ENCODE measurements at places on chromosomes 5 and 9. TPM values are rescaled to one million over a fixed set of nuclear protein-coding genes. Genes with fewer than 3 reads are reported as not detected.

DNA sequence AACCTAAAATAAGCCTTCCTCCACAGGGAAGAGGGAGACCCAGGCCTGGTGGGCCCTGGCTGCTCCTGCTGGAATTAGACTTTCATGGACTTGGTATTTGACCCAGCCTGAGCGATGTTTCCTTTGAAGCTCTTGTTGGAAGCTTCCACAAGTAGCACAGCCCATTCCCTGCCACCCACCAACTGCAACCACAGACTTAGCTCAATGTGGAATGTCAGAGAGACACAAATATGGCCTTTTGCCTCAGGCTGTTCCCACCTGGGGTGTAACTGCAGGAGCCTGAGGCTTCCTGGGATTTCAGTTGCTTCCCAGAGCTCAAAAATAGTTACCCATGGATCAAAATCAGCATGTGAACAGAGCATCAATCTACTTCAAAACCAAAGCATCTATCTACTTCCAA is 70.3 kb upstream of the LHFPL2 start:
- no peak overlapping the region for H3K27ac ChIP-seq
- H3K36me3 ChIP-seq, result no peaks in the 10 kb centered on the region
- H3K4me3 ChIP-seq, result no peak overlapping the region
- H3K4me1 ChIP-seq, result no peaks in the 10 kb centered on the region

Gene RFESD
- 31.5 TPM for total RNA-seq

- peak; percentile 93 for DNase-seq
- H3K27me3 ChIP-seq, result no peaks in the 10 kb centered on the region
- no peak overlapping the region for H3K27ac ChIP-seq
- peaks cover 6% of the 10 kb centered on the region for H3K4me1 ChIP-seq
These were observed 12.4 kb downstream of the CBY3 start for GRCh38 chr5:179668391-179668790.

GRCh38 chr5:135391116-135391868 is 7.7 kb downstream of the MACROH2A1 start:
- H3K4me3 ChIP-seq, result no peak overlapping the region
- peaks cover 17% of the 10 kb centered on the region for H3K4me1 ChIP-seq
- H3K27me3 ChIP-seq, result no peaks in the 10 kb centered on the region
- H3K27ac ChIP-seq, result peak overlapping the region; percentile 20
- peaks cover 71% of the 10 kb centered on the region for H3K36me3 ChIP-seq

DNA sequence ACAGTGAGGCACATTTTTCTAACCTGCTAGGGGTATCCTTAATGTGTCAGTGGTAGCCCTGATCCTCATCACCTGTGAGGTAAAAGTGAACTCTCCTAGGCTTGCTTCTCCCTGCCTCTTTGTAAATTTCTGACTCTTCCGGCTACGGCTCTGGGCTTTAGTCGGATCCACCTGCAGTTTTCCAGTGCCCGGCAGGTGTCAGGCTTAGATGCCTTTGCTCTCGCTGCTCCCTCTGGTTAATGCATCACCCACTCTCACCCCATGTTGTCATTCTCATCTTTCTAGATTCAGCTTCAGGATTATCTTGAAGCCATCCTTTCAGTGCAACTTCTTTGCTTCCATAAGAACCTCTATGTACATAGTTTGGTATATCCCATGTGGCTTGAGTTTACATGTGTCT is 3.6 kb downstream of the CEP78 start:
- DNase-seq, result no peak
- H3K4me1 ChIP-seq, result peaks cover 3% of the 10 kb centered on the region

Gene TMEM250
- total RNA-seq, result 29.6 TPM

Gene TGFBI
- 2.8 TPM for total RNA-seq

Gene QRFP
- total RNA-seq, result not detected

GRCh38 chr5:179263391-179264052 is 81.7 kb downstream of the ADAMTS2 start:
- DNase-seq, result peak; percentile 35
- peaks cover 3% of the 10 kb centered on the region for H3K4me1 ChIP-seq
- no peaks in the 10 kb centered on the region for H3K27me3 ChIP-seq
- H3K4me3 ChIP-seq, result no peak overlapping the region

All from endodermal cell (in vitro differentiated cells).